ENCODE measurements at places on chromosomes 4 and X.

- no peak for DNase-seq
These were observed 584.3 kb upstream of the SMIM31 start for GRCh38 chr4:164169591-164169990.

- DNase-seq, result no peak
These were observed 7.3 kb downstream of the LRPAP1 start for GRCh38 chr4:3524920-3525319.

DNA sequence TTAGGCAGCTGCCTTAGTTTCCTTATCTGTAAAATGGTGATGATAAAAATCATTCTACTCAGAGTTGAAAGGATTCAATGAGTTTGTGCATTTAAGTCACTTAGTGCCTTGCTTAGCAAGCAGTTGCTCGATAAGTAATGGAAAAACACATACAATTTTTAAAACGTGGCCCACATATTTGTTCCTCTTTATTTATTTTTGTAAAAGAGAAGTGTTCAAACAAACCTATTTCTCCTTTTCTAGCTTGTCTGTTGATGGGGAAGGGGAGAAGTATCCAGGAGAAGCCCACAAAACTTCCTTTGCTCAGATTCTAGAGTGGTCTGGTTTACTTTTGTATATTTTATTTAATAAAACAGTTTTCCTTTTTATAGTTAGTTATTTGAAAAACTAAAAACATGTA, 3.3 kb upstream of the HPGDS start:
- DNase-seq, result no peak

GRCh38 chr4:55345980-55346850, at the start of gene SRD5A3:
SRD5A3 (plus strand) TSS chr4:55346242; CDS start chr4:55346337, 95 bp downstream.
- peak; percentile 94 for DNase-seq

GRCh38 chr4:21795091-21795490, 153.5 kb downstream of the KCNIP4 start:
- DNase-seq, result no peak

GRCh38 chr4:148415500-148415899, 26.7 kb downstream of the NR3C2 start:
- no peak for DNase-seq

DNA sequence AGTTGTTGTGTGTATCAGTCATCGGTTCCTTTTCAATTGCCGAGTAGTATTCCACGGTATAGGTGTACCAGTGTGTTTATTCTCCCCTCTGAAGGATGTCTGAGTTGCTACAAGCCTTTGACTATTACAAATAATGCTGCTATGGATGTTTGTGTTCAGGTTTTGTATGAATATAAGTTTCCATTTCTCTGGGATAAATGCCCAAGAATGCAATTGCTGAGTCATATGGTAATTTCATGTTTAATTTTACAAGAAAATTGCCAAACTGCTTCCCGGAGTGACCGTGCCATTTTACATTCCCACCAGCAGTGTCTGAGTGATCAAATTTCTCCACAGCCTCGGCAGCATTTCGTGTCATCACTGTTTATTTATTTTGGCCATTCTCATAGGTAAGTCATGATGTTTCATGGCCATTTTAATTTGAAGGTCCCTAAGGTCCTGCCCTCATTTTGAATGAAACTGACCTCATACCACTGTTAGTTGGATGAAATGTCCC, 73.9 kb downstream of the IRF2 start:
- DNase-seq, result no peak

- no peak for DNase-seq
These were observed 1382.9 kb downstream of the FAM133A start for GRCh38 chrX:95056901-95057300.

DNA sequence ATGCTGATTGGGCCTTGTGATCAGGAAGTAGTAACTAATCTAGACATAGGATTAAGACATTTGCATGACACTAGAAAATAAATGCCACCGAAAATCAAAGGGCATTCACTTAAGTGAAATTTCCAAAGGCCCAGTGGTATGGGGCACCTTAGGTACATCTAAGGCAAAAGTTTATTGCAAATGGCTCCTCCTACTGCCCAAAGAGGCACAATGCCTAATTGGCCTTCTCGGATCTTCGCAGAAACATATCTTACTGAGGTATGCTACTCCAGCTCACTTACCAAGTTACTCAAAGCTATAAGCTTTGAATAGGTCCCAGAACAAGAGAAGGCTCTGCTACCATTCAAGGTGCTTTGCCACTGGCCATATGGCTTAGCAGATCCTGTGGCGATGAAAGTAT, 174.8 kb upstream of the CXCL13 start:
- no peak for DNase-seq

GRCh38 chr4:162661913-162662312, 498.1 kb upstream of the FSTL5 start:
- DNase-seq, result no peak

- DNase-seq, result no peak
These were observed 120.1 kb downstream of the NKX6-1 start for GRCh38 chr4:84378983-84379382.

DNA sequence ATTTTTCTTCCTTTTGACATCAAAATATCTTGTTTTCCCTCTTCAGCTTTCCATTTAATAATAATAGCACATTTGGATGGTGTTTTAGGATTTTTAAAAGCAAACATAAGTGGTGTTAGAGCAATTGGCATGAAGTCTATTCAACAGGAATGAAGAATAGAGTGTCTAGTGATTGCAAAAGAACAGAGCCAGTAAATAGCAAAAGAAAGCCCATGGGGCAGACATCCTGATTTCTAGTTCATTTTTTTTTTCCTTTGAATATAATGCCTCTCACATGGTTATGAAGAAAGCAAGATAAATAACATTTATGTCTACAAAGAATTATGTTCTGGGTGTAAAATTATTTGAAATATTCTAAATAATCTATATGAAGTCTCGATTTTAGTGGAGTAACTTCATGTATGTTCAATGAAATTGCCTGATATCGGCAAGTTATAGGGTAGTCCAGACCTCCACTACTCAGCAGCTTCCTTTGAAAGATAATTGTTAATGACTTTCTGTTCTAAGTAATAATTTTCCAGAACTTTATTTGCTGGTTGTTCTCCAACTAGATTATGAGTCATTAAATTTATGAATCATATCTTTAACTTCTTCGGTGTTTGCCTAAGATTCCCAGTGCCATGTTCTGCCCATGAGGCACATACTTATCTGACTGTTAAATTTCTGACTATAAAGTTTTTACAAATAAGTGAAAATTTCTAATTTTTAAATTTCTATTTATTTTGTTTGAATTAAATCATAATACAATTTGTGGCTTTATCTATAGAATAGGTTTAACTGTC, 587.9 kb downstream of the TLL1 start:
- no peak for DNase-seq

GRCh38 chr4:36215627-36216026, 28.7 kb downstream of the ARAP2 start:
- DNase-seq, result no peak

- DNase-seq, result no peak
These were observed 28.1 kb downstream of the HPGD start for GRCh38 chr4:174494146-174494545.

DNA sequence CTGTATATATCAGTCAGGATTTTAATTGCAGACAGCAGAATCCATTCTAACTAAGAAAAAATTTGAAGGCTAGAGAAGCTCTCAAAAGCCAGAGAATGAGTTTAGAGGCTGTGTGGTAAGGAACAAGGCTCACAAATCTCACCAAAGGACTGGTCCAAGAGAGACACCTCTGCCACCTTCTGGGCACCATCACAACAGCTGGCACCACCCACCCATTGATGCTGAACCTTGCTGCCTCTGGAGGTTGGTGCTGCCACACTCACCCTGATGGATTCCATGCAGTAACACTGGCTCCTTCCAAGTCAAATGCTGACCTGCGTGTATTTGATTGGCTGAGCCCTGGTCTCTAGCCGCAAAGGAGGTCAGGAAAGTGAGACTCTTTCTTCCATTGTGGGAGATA, 100.8 kb downstream of the BEND2 start:
- no peak for DNase-seq

GRCh38 chr4:19205853-19206252, 1045.9 kb upstream of the SLIT2 start:
- no peak for DNase-seq

DNA sequence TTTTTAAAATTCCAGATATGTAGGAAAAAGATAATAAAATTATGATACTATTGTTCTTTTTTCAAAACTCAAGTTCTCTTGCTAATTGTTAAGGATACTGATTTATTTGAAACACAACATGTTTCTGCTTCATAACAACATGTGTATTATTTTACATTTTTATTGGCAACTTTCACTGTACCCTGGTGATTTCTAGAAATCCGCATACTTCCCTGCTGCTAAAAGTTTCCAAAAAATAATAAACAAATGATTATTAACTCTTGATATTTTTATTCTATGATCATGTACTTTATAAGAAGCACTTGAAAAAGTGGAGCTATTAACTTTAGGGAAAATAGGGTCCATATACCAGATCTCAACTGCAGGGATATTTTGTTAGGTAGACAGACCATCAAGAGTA, 71.2 kb upstream of the HCCS start:
- no peak for DNase-seq

DNA sequence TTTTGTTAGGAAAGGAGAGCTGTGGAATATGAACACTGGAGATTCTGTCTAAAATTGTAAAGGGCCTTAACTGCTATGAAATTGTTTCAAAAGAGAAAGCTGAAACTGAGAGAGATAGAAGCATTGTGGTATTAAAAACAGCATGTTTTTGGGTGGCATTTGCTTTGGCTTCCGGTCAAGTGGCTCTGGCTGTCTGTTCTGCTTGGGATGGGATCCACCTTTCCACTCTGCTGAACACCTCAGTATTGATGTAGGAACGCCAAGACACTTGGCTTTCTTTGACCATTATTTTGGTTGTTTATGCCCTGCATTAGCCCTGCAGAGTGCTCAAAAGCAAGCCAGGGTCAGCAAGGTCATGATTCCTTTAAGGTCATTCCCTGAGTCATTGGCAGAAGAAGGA, 199.7 kb downstream of the SLC4A4 start:
- DNase-seq, result no peak

- DNase-seq, result no peak
These were observed 38.6 kb downstream of the EGFL6 start for GRCh38 chrX:13607996-13608365.

DNA sequence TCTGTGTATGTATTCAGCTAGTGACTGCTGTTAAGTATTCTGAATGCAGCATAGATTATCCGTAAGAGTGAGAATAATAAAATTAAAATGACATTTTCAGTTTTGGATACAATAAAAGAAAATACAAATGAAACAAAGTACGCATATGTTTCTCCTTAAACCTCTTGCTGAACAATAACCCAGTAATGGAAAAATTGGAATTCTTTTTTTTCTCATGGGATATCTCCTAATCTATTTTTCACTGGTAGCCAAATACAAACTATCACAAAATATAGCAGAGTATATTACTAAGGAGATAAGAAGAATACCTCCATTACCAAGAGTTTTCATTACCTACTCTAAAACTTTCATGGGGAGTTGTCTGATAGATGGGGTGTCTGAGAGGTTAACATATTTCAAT, 6.0 kb downstream of the RAB28 start:
- no peak for DNase-seq

- no peak for DNase-seq
These were observed 48.2 kb upstream of the GC start for GRCh38 chr4:71832049-71832448.

- DNase-seq, result peak; percentile 72
These were observed 36.0 kb downstream of the GAB3 start for GRCh38 chrX:154714925-154715324.

DNA sequence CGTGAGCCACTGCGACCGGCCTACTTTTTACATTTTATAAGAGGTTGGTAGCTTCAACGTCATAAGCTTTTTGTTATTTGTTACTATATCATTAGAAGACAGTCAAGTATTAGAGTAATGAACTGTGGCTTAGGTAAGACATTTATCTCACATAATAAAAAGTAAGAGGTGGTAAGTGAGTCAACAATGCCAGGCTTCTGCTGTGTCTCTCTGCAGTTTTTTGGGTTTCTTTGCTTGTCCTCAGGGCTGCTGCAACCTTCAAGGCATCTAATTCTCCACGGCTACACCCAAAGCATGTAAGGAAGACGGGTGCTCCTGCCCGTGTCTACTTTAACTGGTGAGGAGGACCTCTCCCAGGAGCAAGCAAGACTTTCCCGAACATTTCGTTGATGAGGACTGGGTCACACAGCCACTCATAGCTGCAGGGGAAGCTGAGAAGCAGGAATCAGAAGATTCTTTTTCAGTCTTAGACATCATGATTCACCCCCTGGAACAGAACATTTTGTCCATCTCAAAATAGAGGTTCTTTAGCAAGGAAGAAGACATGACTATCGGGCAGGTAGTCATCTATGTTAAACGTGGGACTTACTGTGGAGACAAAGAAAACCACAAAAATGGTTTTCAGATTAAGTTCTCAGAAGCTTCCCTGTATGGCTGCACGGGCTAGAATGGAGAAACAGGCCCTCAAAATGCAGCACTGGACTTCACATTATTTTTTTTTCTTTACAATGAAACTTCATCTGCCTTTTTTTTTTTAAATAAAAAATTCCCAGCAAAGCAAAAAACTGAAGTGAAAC, 13.0 kb upstream of the RHOH start:
- peak; percentile 49 for DNase-seq

GRCh38 chr4:14434916-14435315, 567.4 kb upstream of the CPEB2 start:
- DNase-seq, result no peak

GRCh38 chr4:67125636-67126514, 419.4 kb downstream of the CENPC start:
- no peak for DNase-seq

DNA sequence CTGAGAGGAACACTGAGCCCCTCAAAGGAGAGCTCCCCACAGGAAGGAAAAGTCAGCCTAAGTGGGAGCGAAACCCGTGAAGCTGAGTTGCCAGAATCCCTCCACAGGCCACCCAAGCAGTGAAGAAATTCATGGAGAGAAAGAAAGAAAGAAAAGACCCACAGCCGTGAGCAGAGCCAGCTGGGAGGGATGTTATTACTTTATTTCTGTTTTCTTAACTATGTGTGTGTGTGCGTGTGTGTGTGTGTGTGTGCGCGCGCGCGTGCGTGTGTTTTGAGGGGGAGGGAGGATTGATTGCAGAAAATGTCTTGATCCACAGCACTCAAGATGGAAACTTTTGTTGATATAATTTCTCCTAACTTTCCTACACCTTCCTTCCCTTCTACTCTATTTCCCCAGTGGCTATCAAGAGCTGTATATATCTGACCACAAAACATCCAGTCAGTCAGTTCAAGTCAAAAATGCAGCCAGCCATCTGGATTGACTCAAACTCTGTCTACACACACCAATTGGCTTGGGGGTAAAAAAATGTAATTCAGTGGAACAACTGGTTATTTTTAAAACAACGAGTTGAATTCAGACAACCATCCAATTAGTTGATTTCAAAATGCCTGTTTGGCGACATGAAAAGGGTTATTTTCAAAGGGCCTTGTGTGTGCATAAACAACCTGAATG, 13.8 kb upstream of the GPC3 start:
- DNase-seq, result no peak

GRCh38 chr4:119099227-119099810, 36.3 kb upstream of the MYOZ2 start:
- DNase-seq, result no peak

DNA sequence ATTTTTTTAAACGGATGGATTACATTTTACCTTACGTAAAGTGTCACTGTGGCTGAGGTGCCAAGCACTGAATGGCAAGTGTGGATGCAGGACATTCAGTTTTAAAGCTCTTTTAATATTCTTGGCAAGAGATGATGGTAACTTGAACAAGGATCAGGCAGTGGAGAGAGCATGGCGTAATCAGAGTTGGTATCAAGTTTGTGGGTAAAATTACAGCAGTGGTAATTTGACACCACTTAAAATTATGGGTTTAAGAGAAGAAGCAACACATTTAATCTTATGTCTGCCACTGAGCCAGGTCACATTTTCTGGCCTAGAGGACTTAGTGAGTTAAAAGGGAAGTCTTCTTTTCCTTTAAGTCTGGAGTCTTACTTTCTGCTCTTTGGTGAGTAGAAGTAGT, 100.5 kb downstream of the NAA11 start:
- DNase-seq, result no peak
